ENCODE measurements at places on chromosomes 7 and 10. TPM values are rescaled to one million over a fixed set of nuclear protein-coding genes. Genes with fewer than 3 reads are reported as not detected.

NFKB2 gene
- total RNA-seq: 57.0 TPM

LRRD1 gene
- total RNA-seq: not detected

FGF8 gene
- not detected for total RNA-seq

NRAP gene
- total RNA-seq: not detected

SSBP1 gene
- 291 TPM for total RNA-seq

ZNF775 gene
- total RNA-seq: 5.2 TPM

NYAP1 gene
- total RNA-seq: 2.8 TPM

BCCIP gene
- total RNA-seq: 112 TPM

ANXA8L1 gene
- total RNA-seq: 98.4 TPM

NANOS1 gene
- 3.9 TPM for total RNA-seq

CFAP69 gene
- 3.3 TPM for total RNA-seq

UNC5B gene
- total RNA-seq: 1.8 TPM

NUDT13 gene
- total RNA-seq: 5.4 TPM

CALML5 gene
- total RNA-seq: not detected

COL1A2 gene
- not detected for total RNA-seq

NME8 gene
- not detected for total RNA-seq

TWIST1 gene
- total RNA-seq: 3.6 TPM

GPR146 gene
- total RNA-seq: 1.6 TPM

CTTNBP2 gene
- total RNA-seq: 0.33 TPM

PIK3AP1 gene
- total RNA-seq: 1.0 TPM

EPO gene
- not detected for total RNA-seq

ATOH7 gene
- 0.20 TPM for total RNA-seq

ZNF92 gene
- total RNA-seq: 4.7 TPM

KAZALD1 gene
- 3.0 TPM for total RNA-seq

NKX2-3 gene
- 0.07 TPM for total RNA-seq

SPOCK2 gene
- 0.51 TPM for total RNA-seq

UFSP1 gene
- 6.9 TPM for total RNA-seq

PRR15 gene
- 2.3 TPM for total RNA-seq

TNPO3 gene
- 38.8 TPM for total RNA-seq

All from A549 treated with GW870086 at 1 μM for 4 hours (cell line).